ENCODE measurements at places on chromosomes 13 and 19. TPM values are rescaled to one million over a fixed set of nuclear protein-coding genes. Genes with fewer than 3 reads are reported as not detected.

GRCh38 chr13:37617173-37617572 lies 18.6 kb upstream of the POSTN start:
- DNase-seq, result no peak

GRCh38 chr13:24700539-24700938 lies 20.3 kb downstream of the ATP12A start:
- DNase-seq, result no peak

The CEACAM16 gene
- total RNA-seq, result not detected

The UNC13A gene
- total RNA-seq, result 0.17 TPM

The IRGC gene
- total RNA-seq, result not detected

The CYP2A7 gene
- not detected for total RNA-seq

DNA sequence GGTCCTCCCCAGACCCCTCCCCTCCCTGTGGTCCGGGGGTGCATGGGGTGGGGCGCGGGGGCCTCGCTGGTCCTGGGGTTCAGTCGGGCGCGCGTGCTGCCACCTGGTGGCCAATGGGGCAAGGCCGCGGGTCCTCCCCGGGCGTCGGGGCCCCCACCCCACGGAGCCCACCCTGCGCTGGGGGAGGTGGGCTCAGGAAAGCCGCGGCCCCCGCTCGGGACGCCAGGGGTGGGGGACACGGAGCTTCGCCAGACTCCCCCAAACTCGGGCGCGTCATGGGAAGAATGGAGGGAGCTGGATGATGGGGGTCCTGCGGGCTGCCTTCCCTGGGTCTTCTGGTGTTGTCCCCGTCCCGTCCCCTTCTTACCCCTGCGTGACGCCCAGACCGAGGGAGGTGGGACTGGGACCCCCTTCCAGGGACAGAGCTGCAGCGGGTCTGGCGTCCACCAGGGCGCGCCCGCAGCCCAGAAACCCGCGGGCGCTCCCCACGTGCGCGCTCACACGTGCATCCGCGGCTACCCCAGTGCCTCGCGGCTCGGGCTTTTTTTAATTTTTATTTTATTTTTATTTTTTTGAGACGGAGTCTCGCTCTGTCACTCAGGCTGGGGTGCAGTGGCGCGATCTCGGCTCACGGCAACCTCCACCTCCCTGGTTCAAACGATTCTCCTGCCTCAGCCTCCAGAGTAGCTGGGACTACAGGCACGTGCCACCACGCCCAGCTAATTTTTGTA lies 19.8 kb upstream of the TCF3 start:
- DNase-seq, result no peak

The UBE2M gene
- 49.1 TPM for total RNA-seq

DNA sequence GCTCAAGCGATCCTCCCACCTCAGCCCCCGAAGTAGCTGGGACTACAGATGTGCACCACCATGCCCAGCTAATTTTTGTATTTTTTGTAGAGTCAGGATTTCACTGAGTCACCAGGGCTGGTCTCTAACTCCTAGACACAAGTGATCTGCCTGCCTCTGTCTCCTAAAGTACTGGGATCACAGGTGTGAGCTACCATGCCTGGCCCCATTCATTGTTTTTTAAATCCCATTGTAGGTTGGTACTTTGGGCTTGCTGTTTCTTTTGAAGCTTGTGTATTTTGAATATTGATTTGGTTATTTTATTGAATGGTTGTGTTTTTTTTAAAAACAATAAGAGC lies 26.7 kb downstream of the ZMYM2 start:
- DNase-seq, result no peak

GRCh38 chr19:42850981-42851717 lies 28.4 kb downstream of the PSG1 start:
- DNase-seq, result peak; percentile 86

DNA sequence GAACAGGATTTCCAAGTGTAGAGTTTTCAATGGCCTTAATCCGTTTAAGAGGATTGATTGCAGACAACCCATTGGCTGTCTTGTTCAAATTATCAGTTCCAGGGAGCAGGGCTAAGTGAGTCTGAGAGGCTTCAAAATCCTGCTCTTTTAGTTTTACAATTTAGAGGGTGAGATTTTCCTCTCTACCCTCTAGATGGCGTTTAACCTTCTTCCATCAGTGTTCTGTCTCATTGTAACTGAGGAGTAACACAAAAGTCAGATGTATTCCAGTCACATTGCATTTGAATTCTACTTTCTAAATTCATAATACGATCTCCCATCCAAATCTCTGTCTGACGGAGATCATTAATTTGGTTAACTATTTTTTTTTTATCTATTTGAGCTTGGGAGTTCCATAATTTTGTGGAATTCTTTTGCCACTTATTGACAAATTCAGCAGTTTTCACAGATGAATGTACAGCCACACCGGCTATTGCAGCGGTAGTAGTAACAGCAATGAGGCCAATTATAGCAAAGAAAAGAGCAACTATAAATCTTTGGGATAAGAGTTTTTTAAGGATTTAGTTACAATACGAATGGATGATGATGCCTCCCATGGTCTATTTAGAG lies 7.8 kb upstream of the C19orf84 start:
- no peak for DNase-seq

The ARRDC5 gene
- 0.26 TPM for total RNA-seq

DNA sequence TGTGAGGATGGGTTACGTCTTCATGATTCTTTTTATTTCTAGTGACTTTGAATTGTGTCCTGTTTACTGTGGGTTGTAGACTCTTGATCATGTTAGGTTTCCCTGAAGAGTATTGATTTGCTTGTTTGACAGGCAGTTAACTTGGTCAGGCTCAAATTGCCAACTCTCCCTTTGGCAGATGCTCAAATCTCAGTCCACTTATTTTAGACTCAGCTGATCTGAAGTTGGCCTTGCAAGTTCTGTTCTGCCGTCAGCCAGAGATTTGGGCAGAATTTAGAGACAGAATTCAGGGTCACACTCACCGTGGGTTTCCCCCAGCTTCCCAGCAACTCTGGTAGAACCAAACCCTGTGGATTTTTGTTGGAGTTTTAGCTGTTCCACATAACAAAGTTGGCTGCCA lies 71.6 kb upstream of the TEX29 start:
- DNase-seq, result peak; percentile 21

GRCh38 chr13:110329798-110330461 lies 22.8 kb downstream of the COL4A2 start:
- no peak for DNase-seq

DNA sequence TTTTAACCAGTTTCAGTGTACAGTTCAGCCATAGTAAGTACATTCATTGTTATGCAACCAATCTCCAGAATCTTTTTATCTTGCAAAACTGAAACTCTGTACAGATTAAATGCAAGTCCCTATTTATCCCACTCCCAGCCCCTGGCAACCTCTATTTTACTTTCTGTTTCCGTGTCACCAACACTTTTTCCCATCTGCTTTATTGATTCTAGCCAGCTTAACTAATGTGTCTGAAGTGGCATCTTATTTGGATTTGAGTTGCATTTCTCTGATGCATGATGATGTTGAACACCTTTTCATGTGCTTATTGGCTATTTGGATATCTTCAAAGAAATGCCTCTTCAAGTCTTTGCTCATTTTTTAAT lies 18.9 kb downstream of the SPATA13 start:
- DNase-seq, result peak; percentile 8

The EBPL gene
- 56.4 TPM for total RNA-seq

GRCh38 chr13:44249431-44249836 lies 124.2 kb upstream of the SERP2 start:
- DNase-seq, result no peak

DNA sequence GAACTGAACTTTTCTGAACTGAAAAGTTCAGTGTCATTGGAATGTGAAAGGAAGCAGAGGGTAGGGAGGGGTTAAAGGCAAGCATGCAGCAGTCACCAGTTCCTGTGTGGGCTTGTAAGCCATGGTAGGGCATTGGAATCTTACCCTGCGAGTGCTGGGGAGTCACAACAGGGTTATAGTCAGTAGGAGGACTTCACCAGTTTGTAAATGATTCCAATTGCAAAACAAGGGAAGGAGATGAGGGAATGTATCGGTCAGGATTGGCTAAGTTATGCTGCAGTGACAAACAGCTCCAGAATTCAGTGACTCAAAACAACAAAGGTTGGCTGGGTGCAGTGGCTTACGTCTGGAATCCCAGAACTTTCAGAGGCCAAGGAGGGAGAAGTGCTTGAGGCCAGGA lies 12.8 kb downstream of the LYPD3 start:
- DNase-seq, result no peak

GRCh38 chr13:41837629-41838028 lies 123.3 kb downstream of the VWA8 start:
- DNase-seq, result no peak

- DNase-seq, result no peak
These were observed 249.0 kb downstream of the DLEU7 start for GRCh38 chr13:50594276-50595051.

The ZNF264 gene
- 46.3 TPM for total RNA-seq

The FAM83E gene
- total RNA-seq, result 0.32 TPM

The ZNF793 gene
- total RNA-seq, result 3.0 TPM

GRCh38 chr13:32752997-32753606 lies 166.8 kb downstream of the PDS5B start:
- no peak for DNase-seq

The STARD13 gene
- total RNA-seq, result 57.0 TPM

DNA sequence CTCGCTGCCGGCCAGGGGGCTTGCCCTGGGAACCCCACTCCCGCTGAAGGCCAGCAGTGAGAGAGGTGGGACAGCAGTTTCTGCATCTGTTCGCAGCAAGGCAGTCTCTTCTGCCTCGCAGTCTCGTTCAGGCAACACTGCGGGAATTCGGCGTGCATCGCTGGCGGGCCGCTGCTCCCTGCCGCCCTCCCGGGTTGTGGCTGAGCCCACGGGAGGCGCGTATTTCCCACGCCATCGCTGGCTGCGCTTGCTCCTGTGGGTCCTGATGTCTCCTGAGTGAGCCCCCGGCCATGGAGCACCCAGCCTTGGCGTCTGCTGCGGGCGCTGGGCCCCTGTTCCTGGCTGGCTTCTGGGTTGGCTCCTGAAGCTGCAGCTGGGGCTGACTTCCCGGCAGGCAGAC lies 227.9 kb downstream of the TEX29 start:
- no peak for DNase-seq

GRCh38 chr13:46648166-46648607 lies 95.2 kb downstream of the LRCH1 start:
- DNase-seq, result no peak
